ENCODE measurements at places on chromosomes 5 and 9.

- no peak for DNase-seq
Observed at GRCh38 chr9:75069171-75069570, 18.8 kb downstream of the NMRK1 start.

GRCh38 chr9:70616228-70616990 lies 202.0 kb upstream of the KLF9 start:
- DNase-seq, result no peak

DNA sequence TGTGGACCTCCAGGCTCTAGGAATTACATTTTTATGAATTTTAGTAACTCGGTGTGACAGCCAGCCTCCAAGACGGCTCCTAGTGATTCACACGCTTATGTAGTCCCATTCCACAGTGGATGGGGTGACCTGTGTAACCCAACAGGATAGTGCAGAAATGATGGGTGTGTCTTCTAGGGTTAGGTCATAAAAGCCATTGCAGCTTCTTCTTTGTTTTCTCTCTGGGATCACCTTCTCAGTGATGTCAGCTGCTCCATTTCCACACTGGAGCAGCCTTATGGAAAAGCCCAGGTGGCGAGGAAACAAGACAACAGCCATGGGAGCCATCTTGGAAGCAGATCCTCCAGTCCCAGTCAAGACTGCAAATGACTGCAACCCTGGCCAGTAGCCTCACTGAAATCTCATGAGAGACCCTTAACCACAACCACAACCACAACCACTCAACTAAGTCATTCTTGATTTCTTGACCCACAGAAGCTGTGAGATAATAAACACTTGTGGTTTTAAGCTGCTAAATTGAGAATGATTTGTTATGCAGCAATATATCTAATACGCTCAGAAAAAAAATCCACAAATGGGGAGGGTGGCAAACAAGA lies 5.1 kb upstream of the GNPDA1 start:
- DNase-seq, result no peak

GRCh38 chr9:98453589-98454311 lies 198.3 kb upstream of the TBC1D2 start:
- no peak for DNase-seq

GRCh38 chr9:14467675-14468374 lies 153.9 kb upstream of the NFIB start:
- no peak for DNase-seq

Data from ovary (tissue), 10 donors.